SW 1271 (cell line): ENCODE measurements at places on chromosomes 5 and 9.

- DNase-seq: no peak
Measured at GRCh38 chr5:75405296-75405695, 68.3 kb downstream of the HMGCR start.

DNA sequence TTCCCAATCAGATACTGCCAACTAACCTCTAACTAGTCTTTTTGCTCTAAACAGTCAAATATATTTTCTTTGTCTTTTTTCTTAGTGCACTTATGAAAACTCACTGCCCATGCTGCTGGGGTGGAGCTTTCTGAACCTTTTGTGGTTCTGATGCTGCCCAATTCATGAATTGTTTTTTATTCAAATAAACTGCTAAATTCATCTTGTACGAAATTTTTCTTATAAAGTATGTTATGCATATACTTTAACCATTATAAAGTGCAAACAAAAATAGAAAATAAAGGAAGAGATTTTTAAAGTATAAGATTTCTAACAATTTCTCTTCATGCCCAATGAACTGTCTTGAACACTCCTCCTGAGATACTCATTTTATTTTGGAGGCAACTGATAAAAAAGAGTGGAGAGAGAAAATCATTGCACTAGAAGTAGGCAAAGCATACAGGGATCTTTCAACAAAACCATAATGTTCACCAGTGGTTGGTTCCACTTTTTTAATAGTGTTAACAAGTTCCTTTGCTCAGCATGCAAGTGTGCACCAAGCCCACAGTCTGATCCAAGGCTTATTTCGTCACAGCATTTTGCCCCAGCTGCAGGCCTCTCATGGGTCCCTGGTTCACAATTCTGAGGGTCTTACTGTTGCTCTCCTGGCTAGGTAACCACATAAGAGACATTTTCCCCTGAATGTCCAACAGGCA, 6.2 kb upstream of the FYB1 start:
- no peak for DNase-seq

DNA sequence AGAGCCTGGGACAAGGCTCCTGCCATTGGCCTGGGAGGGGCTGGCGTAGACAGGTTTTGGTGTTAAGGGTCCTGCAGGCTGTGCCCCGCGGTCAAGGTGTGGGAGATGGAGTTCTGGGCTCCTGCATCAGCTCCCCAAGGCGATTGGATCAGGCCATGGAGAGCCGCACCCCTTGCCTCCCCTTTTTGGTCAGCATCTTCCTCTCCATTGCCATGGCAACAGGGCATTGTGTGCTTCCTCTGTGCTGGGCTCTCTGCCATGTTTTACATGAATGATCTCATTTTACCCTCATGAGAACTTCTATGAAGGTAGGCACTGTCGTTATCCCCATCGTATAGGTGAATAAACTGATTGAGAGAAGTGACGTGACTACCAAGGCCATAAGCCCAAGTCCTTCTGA, 344.3 kb upstream of the CLINT1 start:
- DNase-seq: no peak

DNA sequence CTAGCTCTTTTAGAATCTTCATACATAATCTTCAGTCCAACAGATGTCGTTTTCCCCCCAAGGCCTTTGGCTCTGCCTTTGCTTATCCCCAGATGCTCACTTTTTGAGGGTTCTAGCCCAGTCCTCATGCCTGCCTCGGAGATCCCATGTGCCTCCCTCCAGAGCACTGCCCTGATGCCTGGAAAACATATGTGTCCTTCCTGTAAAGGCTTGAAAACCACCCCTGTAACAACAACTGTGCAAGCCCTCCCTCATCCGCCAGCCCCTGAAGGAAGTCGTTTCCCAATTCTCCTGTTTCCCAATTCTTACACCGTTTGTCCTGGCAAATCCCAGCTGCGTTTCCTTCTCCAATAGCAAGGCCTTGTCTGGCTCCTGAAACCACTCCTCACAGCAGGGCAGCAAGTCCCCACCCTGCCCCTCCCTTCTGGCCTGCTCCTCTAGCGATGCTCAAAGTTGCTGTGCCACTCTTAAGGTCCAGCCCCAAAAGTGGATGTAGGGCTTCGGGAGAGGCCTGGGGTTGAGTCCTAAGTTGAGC, 52.2 kb downstream of the SLC36A1 start:
- no peak for DNase-seq

DNA sequence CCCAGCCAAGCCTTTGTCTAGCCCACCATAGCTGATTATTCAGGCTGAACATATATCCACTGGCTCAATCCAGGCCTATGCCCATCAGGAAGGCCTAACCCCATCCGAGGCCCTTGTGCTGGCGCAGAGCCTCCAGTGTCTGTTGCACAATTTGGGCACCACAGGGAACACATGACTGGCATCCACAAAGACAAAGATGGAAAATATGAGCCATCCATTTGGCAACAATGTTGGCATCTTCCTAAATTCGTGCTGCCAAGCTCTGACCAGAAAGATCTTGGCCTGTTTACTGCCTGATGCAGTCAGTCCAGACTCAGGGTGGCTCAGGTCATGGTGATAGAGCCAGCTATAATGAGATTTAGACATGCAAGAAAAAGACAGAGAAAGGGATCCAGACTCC, 233.8 kb downstream of the PIK3R1 start:
- no peak for DNase-seq
